Inflammatory macrophage treated with lipopolysaccharide for 4 hours (primary cell): ENCODE measurements at places on chromosomes 1 and 21.
A peak's percentile ranks its signal among the peaks of the same experiment; 100 is the strongest.

GRCh38 chr1:180151508-180151907 is 3.2 kb upstream of the QSOX1 start:
- no peak for DNase-seq

GRCh38 chr1:192539297-192540092 is 36.1 kb upstream of the RGS1 start:
- no peak for DNase-seq

GRCh38 chr1:22930240-22930912 is 42.3 kb downstream of the LACTBL1 start:
- peak; percentile 38 for DNase-seq

DNA sequence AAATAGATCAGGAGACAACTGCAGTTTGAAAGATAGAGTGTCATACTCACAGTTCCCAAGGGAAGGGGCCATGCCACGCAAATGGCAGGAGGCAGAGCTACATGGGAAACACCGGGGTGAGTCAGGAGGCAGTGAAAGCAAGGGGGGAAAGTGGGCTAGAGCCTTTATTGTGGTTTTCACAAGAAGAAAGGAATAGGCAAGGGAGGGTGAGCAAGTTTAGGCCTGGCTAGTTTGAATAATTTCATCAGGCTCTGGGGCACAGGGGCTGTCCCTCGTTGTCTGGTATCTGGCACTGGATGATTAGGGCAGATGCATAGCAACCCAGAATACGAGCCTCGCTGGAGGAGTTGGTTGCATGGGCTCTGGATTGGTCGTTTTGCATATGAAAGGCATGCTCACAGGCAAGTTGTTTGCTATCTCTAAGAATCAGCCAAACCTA is 17.0 kb upstream of the ITLN2 start:
- DNase-seq, result no peak

- DNase-seq, result peak; percentile 65
These were observed 12.2 kb downstream of the TXNIP start for GRCh38 chr1:145983960-145984830.

DNA sequence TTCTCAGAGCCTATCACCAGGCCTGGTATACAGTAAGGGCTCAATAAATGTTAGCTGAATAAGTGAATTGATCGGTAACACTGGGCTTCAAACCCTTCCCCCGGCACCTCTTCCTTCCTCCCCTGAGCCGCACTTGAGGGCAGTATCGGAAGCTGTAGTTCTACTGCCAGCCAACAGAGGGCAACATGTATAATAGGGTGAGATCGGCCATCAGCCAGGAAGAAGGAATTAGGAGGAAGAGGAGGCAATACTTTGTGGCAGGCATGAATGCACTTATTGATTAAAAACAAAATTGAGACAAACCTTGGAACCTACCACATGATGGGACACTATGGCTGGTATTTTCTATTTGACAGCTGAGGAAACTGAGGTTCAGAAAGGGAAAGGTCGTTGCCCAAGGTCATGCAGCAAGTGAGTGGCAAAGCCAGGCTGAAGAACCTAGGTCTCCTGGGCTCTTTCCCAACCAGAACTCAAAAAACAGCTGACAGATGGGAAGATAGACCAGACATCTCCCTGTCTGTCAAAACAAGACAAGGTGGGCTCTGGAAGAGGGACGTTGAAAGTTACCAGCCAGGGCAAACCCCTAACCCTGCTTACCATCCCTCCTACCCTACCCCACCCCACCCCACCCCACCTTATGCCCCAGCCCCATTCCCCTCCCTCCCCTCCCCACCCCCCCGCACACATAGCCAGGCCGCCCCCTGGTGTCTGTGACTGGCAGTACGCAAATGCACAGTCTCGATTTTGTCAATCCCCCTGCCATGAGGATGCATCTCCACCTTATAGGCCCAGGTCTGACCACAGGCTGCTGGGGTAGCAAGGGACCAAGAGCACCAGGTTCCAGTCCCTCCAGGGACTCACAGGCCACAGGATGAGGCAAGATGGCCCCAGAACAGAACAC is 107.3 kb upstream of the RUNX3 start:
- peak; percentile 77 for DNase-seq

DNA sequence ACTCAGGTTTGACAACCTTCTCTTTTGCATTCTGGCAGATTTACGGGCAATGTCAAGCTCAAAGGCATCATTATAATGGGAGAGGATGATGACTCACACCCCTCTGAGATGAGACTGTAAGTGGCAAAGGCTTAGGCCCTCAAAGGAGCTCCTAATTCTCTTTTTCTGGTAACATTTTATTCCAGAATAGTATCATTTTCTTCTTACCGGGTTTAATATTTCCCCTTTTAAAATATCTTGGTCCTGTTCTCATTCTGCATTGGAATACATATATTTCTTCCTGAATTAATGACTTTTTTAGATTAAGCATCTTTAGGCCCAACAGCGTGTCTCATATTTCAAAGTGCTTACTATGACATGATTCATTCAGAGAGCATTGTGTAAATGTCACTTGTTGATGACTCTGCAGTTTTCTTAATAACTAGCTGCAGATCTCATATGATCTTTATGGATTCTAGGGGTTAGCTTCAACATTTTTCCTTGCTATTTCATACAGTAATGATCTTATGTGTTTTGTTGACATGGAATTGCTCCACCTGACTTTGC is 1.7 kb downstream of the PITHD1 start:
- DNase-seq, result peak; percentile 52

DNA sequence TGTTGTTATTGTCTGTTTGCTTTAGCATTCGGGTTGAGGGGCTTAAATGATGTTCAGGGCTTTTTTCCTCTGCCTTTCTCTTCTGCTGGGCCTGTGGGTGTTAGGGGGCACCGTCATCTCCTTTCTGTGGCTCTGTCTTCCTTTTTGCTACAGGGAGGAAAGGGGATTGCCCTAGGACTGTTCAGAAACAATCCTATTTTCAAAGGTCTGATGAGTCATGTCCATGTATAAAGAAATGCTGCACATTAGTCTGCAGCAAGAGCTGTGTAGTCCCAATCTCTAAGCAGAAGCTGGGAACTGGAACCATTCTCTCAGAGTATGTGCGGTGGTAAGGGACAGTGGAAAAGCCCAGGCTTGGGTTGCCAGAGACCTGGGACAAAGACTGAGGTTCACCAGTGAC is 462.3 kb downstream of the OMA1 start:
- no peak for DNase-seq

DNA sequence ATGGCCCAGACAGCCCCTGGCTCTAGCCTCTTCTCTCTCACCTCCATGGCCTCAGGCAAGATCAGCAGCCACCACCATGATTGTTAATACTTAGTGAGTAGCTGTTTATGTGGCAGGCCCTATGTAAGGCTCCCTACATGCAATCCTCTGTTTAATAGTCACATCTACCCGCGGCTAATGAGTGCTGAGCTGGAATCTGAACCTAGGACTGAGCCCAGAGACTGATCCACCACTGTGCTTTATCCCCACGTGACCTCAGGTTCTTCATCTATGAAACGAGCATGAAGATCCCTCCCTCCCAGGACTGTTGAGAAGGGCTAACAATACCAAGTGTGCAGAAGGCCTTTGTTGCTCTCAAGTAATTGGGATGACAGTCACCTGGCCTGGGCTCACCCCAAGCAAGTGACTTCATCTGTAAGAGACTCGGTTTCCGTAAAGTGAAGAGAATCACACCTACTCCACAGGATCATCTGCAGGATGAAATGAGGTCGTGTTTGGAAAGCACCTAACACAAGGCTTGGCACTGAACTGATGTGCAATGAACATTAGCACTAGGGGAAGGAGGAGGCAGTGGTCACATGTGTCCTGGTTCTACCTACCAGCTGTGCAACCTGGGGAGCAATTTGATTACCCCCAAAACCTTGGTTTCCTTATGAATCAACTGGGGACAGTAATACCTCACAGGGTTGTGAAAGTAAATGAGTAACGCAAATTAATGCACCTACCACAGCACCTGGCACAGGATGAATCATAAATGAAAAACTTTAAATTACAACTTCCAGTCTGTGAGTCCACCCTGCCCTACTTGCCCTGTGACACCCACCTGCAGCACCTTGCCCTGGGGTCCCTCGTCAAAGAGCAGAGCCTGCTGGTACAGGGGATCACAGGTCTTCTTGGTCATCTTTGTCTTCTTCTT is 37.2 kb downstream of the RIMS3 start:
- no peak for DNase-seq

GRCh38 chr1:163781146-163781545 is 459.4 kb downstream of the NUF2 start:
- no peak for DNase-seq

GRCh38 chr1:59892841-59893811 is 33.4 kb downstream of the CYP2J2 start:
- no peak for DNase-seq

- DNase-seq, result no peak
These were observed 1.5 kb downstream of the AHCYL1 start for GRCh38 chr1:109986054-109986444.

GRCh38 chr1:240385985-240386978 is 225.7 kb downstream of the GREM2 start:
- DNase-seq, result no peak

DNA sequence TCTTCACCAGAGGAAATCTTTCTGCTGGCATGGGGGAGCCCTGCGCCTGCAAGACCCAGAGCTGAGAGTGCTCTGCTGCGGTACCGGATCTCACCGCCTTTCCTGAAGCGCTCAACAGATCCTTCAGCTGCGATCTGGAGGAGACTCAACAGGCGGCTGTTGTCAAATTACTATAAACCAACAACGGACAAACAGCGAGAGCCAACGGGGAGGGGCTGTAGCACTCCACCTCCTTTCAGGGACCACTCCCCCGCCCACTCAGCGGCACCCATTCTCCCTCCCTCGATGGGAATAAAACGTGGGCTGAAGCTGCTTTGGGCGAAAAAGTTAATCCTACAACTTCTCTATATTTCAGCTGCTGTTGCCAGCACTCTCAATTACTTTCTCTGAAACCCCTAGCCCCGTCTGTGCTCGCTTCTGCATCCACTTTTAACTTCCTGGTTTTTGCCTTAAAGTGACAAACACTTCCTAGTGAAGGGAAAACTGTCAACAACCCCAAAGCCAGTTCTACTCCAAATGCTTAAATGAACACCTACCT is at the start of gene FMO5:
TSS of gene FMO5 (minus strand) at position 147 of the 538 bp plus-strand sequence. CDS start 310 bp downstream, outside the sequence.
- DNase-seq, result peak; percentile 68

DNA sequence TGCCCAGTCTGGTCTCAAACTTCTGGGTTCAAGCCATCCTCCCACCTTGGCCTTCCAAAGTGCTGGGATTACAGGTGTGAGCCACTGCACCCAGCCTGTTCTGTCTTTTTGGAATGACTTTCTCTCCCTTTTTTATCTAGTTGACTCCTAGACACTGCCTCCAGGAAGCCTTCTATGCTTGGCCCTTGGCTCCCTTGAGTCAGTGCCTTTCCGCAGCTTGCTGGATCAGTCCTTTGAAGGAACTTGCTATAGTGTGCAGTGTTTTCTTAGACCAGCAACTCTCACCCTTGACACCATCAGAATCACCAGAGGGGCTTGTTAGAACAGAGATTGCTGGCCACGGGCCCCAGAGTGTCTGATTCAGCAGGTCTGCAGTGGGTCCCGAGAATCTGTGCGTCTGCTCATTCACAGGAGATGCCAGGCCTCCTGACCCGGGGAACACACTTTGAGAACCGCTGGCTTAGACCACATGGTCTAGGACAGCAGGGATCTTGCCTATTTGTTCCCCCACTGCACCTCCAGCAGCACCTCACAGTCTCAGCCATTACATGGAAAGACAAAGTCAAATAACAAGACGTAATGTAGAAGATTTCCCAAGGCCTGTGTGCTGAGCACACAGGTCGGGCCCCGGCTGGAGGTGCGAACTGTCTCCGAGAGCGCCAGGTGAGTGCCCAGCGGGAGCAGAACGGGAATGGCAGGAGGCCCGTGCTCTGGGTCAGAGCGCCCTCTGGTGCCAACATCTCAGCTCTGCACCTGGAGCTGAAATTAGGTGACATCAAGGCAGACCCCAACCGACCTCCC is 27.4 kb upstream of the CTPS1 start:
- DNase-seq, result peak; percentile 35

DNA sequence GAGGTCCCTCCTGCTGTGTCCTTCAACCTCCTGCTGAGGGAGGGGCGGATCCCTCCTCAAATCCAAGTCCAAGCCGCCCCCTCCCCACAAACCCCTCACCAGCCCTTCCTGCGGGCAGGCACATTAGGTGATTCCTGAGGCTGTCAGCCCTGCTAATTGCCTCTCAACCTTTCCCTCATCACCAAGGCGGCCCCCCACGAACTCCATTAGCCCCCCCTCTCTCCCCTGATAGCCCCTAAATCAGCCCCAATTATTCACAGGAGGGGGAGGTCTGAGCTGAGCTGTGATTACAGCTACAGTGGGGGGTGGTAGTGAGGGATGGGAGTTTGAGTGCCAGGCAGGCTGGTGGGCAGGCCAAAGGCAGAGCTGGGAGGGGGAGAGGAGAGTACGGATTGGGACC is 5.8 kb upstream of the PEAR1 start:
- no peak for DNase-seq

DNA sequence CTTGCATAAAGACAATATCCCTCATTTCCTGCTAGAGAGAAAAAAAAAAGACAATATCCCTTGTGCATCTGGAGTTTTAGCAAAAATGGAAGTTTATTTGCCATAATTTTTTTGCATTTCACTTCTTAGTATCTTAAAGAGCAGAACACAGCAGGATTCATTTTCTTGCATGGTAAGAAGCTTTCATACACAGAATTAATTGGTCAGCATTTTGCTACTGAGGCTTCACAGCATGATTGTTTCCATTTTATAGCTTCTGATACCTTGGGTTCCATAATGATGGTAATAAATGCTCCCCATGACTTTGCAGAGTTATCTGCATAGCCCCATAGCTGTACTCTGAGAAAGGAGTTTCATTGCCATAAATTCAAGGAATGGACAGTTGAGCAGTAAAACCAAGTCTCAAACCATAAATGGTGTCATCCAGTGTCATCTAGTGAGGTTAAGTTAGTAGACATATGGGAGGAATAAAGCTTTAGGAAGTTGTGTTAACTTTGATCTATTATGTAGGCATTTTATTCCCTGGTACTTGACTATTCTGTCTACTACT is 88.8 kb upstream of the PLD5 start:
- DNase-seq, result no peak

DNA sequence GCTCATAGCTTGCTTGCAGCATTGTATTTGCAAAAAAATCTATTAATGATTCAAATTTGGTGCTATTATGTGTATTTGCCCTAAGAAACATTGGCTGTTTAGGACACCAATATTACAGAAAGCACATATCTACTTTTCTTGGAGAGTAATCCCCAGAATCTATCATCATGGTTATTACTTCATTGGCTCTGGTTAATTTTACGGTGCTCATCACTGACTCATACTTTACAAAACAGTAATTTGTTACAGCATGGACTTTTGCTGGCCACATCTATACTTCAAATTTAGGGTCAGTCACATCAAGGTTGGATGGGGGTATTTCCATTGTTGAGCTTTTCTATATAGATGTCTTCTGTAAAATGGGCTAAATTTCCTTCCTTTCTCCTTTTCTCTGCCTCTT is 45.7 kb downstream of the SH3GLB1 start:
- peak; percentile 15 for DNase-seq

GRCh38 chr1:106406114-106406513 is 650.4 kb upstream of the PRMT6 start:
- no peak for DNase-seq
